ENCODE measurements at places on chromosomes 16 and 17.

GRCh38 chr16:78715106-78715505 is 615.7 kb downstream of the WWOX start:
- DNase-seq, result no peak

GRCh38 chr16:48617104-48617705 is 7.2 kb upstream of the N4BP1 start:
- DNase-seq, result no peak

- no peak for DNase-seq
These were observed 11.9 kb downstream of the SEC14L5 start for GRCh38 chr16:4970010-4970409.

DNA sequence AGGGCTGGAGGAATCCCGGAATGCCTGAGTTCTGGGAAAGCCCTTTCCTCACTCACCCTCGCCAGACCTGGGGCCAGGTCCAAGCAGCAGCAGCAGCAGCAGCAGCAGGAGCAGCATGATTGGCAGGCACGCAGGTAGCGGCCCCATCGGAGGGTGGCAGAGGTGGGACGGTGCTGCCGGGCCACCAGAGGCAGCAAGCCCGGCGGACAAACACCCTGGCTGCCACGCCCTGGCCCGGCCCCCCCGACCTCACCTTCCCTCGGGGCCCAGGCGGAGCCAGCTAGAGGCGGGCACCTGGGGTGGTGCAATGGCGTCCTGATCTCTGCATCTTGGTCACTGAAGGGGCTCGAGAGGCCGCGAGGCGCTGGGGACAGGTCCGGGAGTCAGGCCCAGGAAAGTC is 122.4 kb downstream of the LAT start:
- DNase-seq, result no peak

DNA sequence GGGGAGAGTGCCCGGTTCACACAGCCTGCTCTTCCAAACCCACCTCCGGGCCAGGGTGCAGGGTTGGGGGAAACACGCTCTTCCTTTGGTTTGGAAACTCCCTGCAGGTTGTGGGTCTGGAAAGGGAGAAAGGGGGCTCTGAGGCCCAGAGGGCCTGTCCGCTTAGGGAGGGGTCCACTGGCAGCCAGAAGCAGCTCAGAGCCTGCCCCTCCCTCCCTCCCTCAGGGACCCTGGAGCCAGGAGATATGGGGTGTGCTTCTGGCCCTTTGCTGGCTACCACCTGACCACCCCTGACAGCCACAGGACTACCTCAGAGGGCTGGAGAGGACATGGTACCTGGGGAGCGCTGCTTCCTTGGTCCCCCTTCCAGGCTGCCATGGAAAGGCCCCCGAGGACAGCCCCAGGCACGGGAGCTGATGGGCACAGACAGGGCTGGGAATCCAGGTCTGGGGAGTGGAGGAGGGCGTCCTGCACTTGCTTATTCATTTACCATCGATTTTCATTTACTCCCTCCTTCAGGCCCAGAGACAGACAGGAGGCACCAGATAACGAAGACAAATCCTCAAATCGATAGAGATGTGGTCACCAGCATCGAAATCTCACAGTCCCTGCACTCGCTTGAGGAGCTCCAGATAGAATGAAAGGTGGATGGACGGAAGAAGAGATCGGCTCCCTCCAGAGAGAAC is 48.4 kb upstream of the DOC2B start:
- DNase-seq, result no peak

DNA sequence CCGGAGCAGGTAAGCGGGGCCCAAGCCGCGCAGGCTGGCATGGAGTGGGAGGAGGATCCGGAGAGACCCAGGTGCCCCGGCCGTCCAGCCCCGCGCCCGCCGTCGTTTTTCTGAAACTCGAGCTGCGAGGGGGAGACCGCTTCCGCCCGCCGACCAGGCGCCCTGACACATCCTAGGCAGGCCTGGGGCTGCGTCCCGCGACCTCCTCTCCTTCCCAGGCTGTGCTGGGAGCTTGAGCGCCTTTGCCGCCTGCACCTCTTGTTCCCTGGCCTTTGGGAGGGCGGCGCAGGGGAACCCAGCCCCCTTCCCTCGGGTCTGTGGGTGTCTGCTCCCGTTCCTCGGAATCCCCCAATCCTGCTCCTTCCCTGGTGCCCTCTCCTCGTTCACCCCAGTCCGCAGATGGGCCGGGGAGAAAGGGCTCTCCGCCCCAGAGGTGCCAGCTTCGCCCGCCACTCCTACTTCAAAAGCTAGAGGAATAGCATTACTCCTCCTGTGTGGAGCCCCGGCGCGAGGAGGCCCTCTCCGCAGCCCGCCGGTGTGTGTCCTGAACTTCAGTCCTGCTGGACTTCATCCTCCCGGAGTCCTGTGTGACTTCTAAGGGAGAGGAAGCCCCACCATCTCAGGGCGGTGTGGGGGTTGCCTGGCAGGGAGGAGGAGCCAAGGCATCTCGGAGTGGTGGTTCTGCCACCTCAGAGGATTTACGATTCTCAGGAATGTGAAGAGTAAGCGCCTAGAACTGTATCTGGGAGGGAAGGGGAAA is 1.0 kb downstream of the NHERF1 start:
- DNase-seq, result peak; percentile 57

DNA sequence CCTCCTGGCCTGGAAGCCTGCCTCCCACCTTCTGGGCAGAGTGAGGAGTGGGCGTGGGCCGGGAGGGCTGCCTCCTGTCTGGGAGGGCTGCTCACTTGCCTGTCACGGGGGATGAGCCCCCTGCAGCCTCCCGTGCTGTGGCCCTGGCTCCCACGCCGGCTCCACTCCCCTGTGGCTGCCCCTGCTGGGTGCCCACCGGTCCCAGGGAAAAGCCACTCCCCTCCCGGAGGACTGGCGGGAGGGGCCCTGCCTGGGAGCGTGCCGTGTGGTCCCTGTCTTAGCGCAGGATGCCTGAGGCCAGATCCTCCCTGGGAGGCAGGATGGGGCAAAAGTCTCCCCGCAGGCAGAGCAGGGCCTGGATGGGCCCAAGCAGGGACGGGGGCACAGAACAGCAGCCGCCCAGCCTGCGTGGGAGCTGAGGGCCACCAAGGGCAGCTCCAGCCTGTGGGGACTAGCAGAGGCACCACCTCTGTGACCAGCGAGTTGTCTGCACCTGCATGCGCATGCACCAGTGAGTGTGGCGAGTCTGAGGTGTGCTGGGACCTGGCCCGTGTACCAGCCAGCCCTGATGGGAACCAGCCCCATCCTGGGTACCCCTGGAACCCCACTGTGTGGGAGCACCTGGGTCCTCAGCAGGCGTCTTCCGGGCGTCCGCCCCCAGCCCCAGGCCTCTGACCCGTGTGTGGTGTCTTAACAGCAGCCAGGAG is 339.9 kb downstream of the SEC14L1 start:
- peak; percentile 52 for DNase-seq
